Dermis blood vessel endothelial cell (primary cell): ENCODE measurements at places on chromosomes 6 and 20. TPM values are rescaled to one million over a fixed set of nuclear protein-coding genes. Genes with fewer than 3 reads are reported as not detected.

Gene SAMD5
- 1.0 and 1.1 TPM in 2 replicates for total RNA-seq

DNA sequence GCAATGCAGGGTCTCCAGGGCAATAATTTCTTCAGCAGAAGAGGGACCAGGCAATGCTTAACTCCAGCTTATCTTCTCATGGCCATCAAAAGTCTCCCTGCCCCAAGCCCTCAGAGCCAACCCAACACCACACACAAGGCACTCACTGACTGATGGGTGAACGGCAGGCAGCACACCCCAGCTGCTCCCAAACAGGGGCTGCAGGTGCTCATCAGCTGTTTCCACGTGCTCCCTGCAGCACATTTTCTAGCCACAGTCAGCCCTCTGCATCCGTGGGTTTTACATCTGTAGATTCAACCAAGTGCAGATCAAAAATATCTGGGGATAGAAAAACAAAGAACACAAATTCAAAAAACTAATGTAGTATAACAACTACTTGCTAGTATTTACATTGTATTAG, 4.0 kb upstream of the GABRR1 start:
- DNase-seq: no peak

DNA sequence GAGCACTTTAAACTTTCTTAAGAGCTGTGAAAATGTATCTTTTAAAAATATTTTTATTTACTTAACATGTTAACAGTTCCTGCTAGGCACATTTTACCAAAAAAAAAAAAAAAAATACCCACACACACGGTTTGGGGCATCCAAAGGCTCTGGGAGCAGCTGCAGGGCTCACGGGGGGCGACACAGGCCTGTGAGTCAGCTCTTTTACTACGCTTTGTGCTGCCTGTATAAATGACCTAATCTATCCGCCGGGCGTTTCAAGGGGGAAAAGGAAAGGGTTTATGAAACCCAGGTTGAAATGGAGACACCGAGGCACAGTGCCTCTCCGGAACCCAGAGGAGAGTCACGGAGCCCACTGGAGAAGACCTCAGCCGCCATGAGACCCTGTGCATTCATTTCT, 40.4 kb downstream of the DLL1 start:
- no peak for DNase-seq

Gene ZNF165
- total RNA-seq: 0.17 and 0.23 TPM in 2 replicates
